Hematopoietic multipotent progenitor cell treated with erythropoietin and hydrocortisone succinate and interleukin-3 and kit ligand, for 8 days (in vitro differentiated cells): ENCODE measurements at places on chromosomes 2 and 18.

DNA sequence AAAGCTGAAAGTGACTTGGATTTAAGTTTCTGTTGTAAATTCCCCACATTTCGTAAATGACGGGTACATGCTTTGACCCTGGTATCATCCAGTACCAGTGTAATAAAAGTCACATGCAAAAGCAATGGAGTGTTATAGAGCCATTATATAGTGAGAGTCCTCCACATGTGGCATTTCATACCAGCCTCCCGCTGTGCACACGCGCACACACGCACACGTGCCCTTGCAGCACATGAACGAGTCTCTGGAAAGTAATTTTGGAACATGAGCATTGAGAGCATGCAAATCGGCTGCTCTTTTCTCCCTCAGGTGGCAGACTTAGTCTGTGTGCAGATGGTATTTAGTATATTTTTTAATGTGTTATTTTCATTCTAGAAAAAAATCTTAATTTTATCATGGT is 198.1 kb downstream of the ZNF407 start:
- DNase-seq: no peak

DNA sequence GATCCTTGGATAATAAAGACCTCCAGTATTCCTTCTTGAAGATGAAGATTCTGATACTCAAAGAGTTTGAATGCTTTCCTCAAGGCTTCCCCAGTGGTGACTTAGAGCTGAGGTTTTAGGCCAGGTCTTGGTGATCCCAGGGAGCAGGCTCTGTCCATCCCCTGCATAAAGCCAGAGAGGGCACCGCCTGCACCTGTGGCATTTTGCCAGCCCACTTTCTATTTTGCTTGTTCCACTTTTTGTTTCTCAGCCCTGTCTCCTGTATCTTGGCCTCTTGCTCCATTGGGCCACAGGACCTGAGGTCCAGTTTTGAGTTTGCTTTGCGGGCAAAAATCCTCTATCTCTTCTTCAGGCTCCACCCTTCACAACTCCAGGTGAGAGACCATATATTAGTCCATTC is 6.7 kb upstream of the SCYGR1 start:
- no peak for DNase-seq

DNA sequence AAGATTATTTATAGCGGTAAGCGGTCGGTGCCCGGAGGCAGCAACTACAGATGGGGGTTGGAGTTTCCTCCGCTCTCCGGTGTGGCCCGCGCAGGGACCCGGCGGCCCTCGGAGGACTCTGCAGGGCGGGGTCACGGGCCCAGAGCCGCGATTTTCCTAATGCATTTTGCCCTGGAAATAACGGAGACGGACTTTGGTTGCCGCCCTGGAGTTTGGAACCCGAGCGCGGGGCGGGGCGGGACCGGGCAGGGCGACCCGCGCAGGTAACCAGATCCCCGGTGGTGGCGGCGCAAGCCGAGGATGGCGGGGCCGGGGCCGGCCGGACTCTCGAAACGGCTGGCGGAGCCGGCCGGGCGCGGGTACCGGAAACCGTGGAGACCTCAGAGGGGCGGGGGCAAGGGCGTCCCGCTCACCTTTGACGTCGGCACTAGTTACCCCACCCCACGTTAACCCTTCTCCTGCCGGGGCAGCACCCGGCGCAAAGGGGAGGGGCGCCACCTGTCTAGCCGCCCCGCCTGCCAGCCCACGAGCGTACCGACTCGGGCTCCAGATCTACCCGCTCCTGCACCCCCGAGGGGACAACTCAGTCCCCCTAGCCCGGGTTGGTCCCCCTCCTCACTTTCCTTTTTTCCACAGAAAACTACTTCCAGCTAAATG is 2.9 kb downstream of the CYP26B1 start:
- no peak for DNase-seq

DNA sequence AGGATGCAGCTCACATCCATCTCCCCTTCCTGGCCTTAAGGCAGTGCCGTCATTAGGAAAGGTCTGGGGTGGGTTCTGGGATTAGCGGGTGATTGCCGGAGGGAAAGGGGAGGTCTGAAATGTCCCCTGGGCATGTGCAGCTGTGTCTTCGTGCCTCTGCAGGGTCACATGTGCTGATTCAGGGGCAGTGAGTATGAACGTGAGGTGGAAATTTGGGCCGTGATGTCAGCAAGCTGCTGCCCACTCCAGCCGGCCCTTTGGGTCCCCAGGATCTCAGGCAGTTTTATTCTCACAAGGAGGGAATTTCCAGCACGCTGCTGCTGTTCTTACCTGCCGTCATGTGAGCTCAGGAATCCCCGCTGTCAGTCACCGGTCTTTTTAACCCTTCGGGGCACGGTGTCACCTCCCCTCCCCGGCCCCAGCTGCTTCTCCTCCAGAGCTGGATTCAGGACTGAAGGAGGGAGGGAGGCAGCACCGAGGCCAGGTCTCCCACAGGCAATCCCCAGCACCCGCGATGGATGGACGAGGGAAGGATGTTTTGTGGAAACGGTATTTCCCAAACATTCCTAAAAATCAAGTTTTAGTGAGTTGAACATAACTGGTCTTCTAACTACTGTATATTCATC is 23.5 kb downstream of the GPR35 start:
- no peak for DNase-seq
